ENCODE measurements at places on chromosomes 6 and 20. TPM values are rescaled to one million over a fixed set of nuclear protein-coding genes. Genes with fewer than 3 reads are reported as not detected.

- DNase-seq: no peak
Measured at GRCh38 chr6:165973473-165973872, 194.2 kb downstream of the TBXT start.

DNA sequence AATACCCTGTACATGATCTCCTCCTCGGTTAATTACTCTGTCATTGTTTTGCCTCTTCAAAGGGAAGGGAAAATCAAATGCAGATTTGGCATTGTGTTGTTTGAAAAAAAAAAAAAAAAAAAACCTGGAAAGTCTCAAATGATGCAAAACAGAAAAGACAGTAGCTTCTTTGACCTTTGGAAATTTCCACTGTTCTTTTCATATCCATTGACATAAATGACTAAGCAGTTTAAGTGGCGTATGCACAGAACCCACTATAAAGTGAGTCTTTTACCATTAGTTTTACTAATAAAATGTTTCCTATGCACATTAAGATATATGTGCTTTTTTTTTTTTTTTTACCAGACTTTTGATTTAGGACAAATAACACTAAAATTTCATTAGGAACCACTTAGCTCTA is 704.3 kb downstream of the TFAP2A start:
- DNase-seq: no peak

GRCh38 chr6:11212664-11213063 is 19.8 kb downstream of the NEDD9 start:
- DNase-seq: no peak

- DNase-seq: no peak
Measured at GRCh38 chr6:166029506-166029905, 138.1 kb downstream of the TBXT start.

TP53TG5 gene
- not detected for total RNA-seq

Data from H4 (cell line).